ENCODE measurements at places on chromosomes 13 and 19.

- DNase-seq: no peak
These were observed 49.4 kb upstream of the INTS6 start for GRCh38 chr13:51502153-51502651.

GRCh38 chr19:50510121-50510670 is 795 bp downstream of the JOSD2 start:
- DNase-seq: no peak

- DNase-seq: no peak
These were observed 8.1 kb downstream of the FARP1 start for GRCh38 chr13:98150832-98151479.

DNA sequence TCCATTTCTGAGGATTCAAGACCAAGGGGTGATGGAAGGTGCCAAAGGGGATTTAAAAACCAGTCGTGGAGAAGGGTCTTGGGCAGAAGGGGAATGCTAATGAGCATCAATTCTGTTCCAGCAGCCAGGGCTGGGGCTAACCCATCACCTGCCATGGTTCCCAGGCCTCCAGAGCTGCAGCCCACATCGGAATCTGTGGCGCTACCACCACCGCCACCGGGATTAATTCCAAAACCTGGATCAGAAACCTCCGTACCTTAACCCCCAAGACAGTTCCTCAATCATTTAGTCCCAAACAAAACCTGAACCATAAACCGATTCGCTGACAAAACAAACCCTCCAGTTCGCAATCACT is 583 bp downstream of the ZNF615 start:
- DNase-seq: no peak

DNA sequence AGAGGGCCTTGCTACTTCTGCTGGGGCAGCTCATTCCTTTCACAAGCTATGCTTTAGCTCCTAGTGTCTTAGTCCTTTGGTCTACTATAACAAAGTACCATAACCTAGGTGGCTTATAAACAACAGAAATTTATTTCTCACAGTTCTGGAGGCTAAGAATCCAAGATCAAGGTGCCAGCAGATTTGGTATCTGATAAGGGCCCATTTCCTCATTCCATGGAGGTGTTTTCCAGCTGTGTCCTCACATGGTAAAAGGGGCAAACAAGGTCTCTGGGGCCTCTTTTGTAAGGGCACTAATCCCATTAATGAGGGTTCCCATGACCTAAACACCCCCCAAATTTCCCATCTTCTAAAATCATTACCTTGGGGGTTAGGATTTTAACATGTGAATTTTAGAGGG is 57.9 kb upstream of the LRCH1 start:
- DNase-seq: no peak

- DNase-seq: no peak
These were observed 50.8 kb upstream of the XPO4 start for GRCh38 chr13:20953245-20953931.

- peak; percentile 32 for DNase-seq
These were observed 143.5 kb downstream of the DNAJC15 start for GRCh38 chr13:43166644-43167457.

DNA sequence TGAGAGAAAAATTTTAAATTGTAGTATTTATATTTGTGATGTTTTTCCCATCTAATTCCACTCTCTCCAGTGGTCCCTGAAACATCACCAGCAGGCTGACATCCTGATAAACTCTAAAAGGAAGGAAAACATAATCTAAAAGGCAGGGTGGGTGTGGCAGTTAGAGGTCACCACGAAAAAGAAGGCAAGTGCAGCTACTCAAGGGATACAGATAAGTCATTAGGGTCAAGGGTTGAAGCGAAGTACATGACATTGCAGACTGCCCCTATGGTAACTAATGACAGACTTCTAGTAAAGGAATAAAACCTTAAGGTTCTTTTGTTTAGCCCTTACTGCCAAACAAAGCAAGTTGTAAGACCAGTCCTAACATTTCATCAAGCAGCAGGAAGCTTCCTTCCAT is 6.0 kb upstream of the NEK3 start:
- DNase-seq: no peak

GRCh38 chr19:53553156-53553555 is 15.2 kb downstream of the ZNF331 start:
- no peak for DNase-seq
